CD4-positive, alpha-beta T cell treated with Interleukin-2 at 100 ng/mL for 4 hours (primary cell): ENCODE measurements at places on chromosomes 2 and 18.
A peak's percentile ranks its signal among the peaks of the same experiment; 100 is the strongest.

GRCh38 chr18:395456-396250 lies 104.8 kb downstream of the COLEC12 start:
- DNase-seq = no peak

GRCh38 chr18:57780706-57781347 lies 22.3 kb downstream of the ATP8B1 start:
- DNase-seq = no peak

DNA sequence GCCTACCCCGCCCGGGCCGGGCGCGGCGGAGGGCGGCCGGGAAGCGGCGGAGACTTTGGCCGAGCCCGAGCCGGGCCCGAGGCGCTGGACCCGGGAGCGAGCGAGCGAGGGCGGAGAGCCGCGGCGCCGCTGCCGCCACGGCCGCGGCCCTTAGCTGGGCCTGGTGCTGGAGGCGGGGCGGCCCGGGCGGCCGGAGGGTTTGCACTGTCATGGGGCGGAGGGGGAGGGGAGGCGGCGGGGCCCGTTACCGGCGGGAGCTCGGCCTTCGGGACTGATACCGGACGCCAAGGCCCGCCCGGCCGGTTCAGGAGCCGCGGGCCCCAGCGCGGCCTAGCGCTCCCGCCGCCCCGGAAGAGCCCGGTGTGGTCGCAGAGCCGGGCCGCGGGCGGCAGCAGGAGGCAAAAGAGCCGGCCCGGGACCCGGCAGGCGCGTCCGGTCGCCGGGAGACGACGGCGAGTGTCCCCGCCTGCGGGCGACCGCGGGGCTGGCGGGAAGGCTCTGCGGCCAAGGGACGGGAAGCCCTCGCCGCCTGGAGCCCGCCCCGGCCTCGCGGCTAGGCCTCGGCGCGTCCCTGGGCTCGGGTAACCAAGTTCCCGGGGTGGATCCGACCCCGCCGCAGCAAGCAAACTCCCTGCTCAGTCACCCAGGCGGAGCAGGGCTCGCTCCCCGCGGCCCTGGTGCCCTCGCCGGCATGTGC lies 697 bp downstream of the KCMF1 start:
- peak; percentile 66 for DNase-seq

- DNase-seq = no peak
Observed at GRCh38 chr2:148475626-148476025, 168.9 kb upstream of the EPC2 start.

GRCh38 chr2:130853391-130853790 lies 16.7 kb downstream of the ARHGEF4 start:
- no peak for DNase-seq

DNA sequence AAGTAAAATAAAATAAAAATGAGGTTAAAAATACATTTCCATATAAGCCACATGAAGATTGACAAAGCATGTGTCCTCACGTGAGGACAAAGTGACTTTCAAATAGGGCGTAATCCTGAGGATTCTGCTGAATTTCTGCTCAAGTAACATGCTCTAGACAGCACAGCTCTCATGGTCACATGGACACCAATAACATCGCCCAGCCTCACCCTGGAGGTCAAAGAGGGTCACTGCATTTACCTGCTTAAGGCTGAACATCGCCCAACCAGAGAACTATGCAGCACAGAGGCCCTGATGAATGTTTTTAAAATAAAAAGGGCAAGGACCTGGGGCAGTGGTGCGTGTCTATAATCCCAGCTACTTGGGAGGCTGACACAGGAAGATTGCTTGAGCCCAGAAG lies 30.2 kb downstream of the TGFBRAP1 start:
- DNase-seq = no peak

DNA sequence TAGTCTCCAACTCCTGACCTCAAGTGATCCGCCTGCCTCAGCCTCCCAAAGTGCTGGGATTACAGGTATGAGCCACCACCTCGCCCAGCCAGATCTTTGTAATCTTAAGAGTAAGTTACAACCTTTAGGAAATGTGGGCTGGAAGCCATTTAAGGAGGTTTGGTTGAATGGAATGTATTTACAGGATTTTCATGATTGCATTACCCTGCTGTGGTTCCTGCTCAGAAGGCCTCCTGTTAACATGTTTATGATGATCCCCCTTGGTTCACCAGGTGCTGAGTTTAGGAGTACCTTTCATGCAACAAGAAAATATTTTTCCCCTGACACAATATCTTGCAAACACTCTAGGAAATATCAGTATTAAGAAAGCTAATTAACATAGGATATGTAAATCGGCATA lies 187.4 kb upstream of the SH3BP4 start:
- no peak for DNase-seq

DNA sequence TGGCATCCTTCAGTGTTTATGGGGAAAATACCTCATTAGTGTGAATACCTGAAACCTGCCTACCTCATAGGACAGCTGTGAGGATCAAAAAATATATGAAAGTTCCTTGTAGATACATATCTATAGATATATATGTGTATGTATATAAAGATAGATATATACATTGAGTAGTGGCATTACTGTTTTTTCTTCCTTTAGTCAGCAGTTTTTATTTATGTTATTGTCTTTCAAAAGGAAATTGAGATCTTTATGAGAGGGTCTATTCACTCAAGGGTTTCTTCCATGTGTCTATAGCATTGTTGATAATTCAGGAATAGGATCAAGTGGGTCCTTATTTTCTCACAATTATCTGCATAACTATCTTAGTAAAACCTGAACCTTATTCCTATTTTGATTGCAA lies 6.6 kb downstream of the RMP24 start:
- DNase-seq = no peak

- no peak for DNase-seq
Observed at GRCh38 chr2:67952066-67952465, 110.7 kb downstream of the C1D start.

DNA sequence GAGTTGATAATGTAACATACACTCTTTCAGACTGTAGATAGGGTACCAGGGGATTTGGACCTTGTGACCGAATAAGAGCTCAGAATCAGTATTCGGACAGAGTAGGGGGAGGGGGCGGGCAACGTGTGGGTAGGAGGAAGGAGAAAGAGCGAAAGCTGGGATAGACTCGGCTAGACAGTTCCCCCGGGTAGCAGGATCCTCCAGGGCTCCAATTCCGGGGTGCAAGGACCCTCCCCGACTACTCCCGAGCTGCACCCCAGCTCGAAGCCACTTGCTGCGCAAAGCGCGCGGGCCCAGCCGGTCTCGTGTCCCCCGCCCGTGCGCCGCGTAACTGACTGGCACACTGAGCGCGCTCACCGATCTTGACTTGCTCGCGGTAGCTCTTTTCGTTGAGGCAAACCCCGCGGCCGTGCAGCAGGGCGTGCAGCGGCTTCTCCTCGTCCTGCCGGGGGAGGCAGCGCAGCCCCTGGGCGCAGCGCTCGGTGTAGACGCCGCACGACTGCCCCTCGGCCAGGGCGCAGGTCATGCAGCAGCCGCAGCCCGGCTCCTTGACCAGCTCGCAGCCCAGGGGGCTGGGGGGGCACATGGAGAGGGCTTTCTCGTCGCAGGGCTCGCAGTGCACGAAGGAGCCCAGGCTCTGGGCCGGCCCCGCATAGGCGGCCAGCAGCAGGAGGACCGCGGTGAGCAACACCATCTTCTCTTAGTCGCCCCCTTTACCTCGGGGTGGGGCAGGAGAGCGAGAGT lies 1.1 kb downstream of the IGFBP5 start:
- DNase-seq = no peak

GRCh38 chr2:37570773-37571586 lies 100.5 kb downstream of the CDC42EP3 start:
- peak; percentile 13 for DNase-seq

DNA sequence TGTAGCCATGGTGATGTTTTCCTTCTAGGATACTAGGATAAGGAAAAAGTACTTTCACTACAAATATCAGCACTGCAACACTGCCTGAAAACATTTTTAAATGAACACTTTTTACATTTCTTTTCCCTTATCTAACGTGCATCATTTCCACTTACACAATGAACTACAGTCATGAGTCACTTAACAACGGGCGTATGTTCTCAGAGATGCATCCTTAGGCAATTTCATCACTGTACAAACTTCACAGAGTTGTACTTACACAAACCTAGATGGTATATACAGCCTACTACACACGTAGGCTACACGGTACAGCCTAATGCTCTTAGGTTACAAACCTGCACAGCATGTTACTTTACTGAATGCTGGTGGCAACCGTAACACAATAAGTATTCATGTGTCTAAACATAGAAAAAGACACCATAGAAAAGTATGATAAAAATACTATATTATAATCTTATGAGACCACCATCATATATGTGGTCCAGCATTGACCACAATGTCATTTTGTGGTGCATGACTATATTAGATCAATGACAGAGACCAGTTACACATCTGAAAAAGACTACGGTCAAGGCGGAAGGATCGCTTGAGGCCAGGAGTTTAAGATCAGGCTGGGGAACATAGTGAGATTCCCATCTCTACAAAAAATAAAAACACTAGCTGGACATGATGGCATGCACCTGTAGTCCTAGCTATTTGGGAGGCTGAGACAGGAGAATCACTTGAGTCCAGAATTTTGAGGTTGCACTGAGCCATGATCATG lies 39.8 kb downstream of the WDR33 start:
- no peak for DNase-seq

DNA sequence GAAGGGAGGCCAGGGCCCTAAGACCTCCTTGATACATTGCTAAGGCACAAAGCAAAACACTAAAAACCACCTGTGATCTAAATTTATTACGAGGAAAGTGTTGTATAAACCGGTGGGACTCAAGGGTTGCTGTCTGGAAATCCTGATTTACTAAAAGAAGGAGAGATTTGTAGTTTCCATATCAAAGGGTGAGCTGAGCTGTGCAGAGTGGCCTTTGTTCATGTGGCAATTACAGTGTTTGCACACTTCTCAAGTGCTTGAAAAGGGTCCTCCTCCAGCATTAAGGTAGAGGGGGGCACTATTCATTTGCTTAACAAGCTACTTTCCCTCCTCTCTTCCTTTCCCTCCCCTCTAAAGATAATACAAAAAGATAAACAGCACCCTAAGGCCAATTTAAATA lies 30.5 kb upstream of the ITGA4 start:
- DNase-seq = no peak

DNA sequence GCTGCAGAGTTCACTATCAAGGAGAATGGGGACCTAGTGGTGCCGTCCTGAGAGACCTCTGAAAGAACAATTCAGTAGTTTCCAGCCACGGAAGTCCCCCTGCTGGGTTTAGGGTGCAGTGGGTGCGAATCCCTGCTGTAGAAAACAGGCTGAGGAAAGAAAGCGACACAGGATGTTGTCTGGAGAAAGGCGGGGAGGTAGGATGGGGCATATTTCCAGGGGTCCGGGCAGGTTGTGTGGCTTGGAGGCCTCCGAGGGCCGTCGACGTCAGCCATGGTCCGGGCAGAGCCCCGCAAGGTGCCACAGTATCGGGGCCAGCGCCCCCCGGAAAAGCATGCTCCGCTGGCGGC lies 807 bp upstream of the CREB1 start:
- DNase-seq = peak; percentile 73

DNA sequence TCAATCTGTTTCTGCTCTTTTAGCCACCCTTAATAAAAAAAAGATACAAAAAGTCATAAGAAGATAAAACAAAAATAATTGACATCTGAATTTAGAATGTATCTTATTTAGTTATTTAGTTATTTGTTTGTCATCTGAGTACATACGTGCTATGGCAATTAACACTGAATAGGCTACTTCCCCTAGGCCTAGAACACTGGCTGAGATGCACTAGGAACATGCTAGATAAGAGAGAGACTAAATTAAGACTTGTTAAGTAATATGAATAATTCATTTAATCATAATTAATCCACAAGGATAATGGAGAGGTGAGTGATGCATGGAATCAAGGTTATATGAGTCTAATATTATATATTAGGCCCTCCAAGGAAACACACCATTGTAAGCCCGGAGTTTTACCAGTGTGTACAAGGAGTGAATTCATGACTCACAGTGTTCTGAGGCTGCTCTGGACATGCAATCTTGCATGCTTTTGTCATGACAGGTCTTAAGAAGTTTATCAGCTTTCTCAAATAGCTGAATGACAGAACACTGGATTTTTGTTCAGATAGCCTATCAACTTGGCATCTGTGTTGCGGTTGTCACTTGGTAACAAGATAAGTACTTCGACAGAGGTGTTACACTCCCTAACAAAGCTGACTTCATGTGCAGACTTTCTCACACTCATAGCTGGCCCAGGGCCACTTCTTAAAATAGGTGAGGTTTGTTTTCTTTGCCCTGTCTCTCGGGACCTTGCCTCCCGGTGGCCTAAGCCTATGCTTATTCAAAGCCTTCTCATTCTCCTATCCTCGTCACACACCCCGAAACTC lies 5.0 kb upstream of the SERPINB2 start:
- DNase-seq = no peak

DNA sequence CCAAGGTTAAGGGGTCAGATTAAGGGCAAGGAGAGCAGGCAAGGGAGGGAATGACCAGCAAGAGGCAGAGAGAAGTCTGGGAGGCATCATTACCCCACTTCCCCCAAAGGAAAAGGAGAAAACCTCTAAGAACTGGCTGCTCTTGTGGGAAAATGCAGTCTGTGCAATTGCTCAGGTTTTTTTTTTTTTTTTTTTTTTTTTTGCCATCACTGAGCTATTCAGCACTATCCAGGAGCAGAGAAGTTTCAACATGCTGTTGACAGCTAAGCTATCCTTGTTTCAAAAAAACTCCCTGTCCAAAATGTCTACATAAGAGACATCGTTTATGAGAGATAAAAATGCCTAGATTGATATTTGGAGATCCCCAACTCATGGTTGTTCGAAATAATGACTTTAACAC lies 345.4 kb downstream of the TDRD15 start:
- no peak for DNase-seq

DNA sequence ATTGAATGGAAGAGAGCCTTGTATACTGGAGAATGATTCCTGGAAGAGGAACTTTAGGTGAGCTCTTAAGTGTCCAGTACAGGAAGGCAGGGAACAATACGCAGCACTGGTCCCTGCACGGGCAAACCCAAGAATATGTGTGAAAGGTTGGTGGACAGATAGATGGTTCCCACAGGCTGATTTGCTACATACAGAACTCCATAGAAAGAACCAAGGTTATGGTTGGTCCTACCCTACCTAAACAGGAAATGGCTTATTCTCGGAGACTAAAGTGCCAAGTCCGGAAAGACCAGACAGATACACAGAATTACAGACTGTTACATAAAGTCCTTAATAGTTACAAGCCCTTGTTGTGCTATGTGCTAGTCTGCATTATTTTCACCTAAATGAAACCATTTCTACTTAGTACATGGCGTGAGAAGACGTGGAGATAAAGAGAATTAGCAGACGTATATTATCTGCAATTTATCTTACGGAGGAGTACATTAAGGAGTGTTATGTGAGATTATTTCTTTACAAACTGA lies 1.2 kb downstream of the REV1 start:
- DNase-seq = no peak

GRCh38 chr2:159904959-159905305 lies 106.9 kb upstream of the CD302 start:
- peak; percentile 41 for DNase-seq

DNA sequence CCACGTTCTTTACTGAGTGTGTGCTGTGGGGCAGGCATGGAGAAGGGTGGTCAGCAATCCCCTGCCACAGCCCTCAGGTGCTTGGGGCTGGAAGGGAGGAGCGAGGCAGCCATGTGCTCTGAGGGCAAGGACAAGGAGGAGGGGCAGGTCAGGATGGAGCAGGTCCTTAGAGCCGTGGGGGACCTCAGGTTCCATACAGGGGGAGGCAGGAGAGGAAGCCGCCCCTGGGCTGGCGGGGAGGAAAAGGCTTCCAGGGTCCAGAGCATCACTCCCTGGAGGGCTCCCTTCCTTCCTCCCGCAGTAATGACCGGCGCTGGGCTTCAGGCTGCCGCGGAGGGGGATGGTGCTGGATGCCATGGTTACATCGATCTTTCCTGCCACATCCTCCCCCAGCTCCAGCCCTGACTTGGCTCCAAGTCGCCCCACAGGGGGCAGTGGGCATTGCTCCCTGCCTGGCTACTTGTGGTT lies 6.6 kb downstream of the GAREM2 start:
- DNase-seq = no peak
